ENCODE measurements at places on chromosomes 2 and 18. TPM values are rescaled to one million over a fixed set of nuclear protein-coding genes. Genes with fewer than 3 reads are reported as not detected.

The LCT gene
- not detected for total RNA-seq

The PREB gene
- total RNA-seq: 60.7 TPM

The RPL37A gene
- total RNA-seq: 1,988 TPM

The ZNF396 gene
- total RNA-seq: 0.65 TPM

The KLF7 gene
- total RNA-seq: 26.2 TPM

The MRO gene
- 4.2 TPM for total RNA-seq

- DNase-seq: no peak
Observed at GRCh38 chr2:97871096-97871780, 124.5 kb downstream of the TMEM131 start.

- no peak for DNase-seq
Observed at GRCh38 chr2:59025157-59025757, 784.1 kb upstream of the FANCL start.

DNA sequence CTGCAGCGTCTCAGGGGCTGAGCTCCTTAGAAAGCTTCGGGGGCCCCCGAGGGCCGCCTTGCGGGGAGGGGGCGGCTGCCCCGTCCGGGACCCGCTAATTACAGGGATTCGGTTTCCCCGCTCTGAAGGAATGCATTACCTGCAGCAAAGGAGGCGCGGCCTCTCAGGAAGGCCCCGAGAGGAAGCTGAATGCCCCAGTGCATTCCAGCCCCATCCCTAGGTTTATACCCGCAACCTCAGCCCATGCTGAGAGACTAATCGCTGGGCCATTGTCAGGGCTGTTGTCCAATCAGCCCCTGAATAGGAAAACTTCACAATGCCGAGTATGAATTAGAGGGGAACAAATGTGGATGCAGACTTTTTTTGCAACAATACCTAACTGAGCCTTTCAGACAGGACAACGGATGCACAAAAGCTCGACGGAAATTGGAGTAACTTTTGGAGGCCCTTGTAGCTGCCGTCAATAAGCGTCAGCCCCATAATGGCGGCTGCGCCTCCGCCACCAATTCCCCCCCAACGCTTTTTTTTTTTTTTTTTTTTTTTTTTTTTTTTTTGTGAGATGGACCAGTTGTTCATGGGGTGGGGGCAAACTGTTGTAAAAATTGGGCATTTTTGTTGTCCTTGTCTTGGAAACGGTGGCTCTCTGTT, 138.6 kb upstream of the SIX3 start:
- DNase-seq: no peak

- no peak for DNase-seq
Observed at GRCh38 chr2:60867007-60867406, 14.4 kb upstream of the REL start.

GRCh38 chr2:19409046-19409445, 50.6 kb upstream of the OSR1 start:
- DNase-seq: no peak

DNA sequence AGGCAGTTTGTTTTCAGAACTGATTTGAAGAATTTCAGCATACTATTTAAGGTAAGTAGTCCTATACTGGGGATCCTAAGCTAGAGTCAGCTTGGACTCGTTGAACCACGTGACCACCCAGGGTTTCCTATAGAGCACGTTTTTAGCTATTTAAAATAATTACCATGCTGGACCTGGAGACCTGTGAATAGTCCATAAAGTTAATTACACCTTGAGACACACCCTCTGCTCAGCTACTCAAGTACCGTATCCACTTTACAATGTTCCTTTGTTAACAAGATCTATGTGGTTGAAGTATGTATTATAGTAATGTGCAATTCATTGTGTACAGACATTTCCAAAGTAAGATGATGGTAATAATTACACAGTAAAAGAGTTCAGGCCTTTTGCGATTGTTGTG, 67.6 kb downstream of the CRIM1 start:
- DNase-seq: no peak

GRCh38 chr2:127811397-127812321, 688 bp upstream of the WDR33 start:
- peak; percentile 68 for DNase-seq

GRCh38 chr2:218398437-218399390, 954 bp upstream of the CTDSP1 start:
- peak; percentile 93 for DNase-seq

- no peak for DNase-seq
Observed at GRCh38 chr18:9835825-9836224, 49.9 kb upstream of the TXNDC2 start.

GRCh38 chr18:56639571-56639970, 1.2 kb upstream of the TXNL1 start:
- DNase-seq: no peak

DNA sequence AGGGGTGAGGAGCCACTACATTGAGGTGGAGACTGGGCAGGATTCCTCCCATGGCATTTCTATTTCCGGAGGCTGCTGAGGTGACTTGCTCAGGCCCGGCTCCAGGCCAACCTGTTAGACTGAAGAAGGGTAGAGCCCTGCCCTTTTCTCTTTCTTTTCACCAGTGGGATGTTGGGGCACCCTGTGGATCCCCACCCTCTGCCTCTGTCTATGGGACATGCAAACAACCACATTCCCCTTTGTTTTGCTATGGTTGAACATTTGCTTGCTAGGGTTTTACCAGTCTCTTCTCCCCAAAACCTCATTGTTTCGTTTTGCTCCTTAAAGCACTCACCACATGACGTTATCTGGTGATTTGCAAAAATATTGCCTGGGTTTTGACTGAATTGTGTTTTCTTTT, 183.3 kb downstream of the ARL4C start:
- DNase-seq: no peak

DNA sequence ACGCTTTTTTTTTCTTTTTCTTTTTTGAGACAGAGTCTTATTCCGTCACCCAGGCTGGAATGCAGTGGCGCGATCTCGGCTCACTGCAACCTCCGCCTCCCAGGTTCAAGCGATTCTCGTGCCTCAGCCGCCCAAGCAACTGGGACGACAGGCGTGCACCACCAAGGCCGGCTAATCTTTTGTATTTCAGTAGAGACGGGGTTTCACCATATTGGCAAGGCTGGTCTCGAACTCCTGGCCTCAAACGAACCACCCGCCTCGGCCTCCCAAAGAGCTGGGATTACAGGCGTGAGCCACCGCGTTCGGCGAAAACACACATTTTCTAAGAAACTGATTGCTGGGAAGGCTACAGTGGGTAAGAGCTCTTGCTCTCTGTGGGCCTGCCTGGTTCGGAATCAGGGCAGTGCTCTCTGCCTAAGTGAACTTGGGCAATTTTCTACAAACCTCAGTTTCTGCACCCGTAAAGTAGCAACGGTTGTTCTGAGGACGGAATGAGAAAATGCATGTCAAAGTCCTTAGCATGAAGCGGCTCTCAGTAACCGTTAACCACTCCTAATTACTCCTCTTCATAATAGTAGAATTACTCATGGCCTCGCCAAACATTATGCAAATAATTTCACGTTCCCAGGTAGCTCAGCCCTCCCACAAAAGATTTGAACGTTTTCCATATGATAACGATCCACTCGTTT, 1.0 kb upstream of the PMAIP1 start:
- no peak for DNase-seq

- DNase-seq: no peak
Observed at GRCh38 chr2:172095146-172095904, 7.4 kb downstream of the DLX2 start.

- no peak for DNase-seq
Observed at GRCh38 chr18:43875511-43875910, 598.2 kb upstream of the SYT4 start.

DNA sequence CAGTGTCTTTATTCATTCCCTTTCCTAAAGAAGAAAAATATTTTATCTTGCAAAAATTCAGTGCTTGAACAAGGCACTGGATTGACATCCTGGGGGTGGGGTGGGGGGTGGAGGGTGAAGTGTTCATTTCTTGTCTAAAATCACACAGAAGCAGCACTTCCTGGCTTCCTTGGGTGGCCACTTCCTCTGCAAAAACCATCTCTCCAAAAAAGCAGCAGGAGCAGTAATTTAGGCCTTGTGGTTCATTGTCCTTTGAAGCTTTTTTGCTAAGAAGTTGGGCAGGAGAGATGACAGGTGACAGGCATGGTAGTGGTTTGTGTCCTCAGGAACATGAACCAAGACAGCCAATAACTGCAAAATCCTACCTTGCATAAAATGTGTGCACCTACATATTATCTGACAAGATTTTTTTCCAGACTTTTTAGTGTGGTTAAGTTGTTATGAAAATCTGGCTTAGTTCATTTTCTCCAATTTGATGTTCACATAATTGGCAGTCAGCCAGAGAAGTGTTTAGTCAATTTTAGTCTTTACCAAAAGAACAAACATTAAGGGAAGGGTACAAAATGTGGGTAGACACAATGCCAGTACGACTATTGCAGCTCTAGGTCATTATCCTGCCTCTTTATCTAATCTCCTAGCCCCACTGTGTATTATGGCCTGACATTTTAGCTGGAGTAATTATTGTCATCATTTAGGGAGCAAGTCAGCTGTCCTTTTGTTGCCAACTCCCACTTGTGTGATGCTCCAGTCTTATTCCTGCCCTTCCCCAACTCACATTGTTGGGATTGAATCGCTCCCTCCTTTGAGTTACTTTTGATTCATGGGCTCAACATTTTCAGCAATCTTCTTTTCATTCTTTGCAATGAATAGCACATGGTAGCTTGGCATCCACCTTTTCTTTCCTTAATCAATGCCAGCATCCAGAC, 177.2 kb downstream of the MYO3B start:
- no peak for DNase-seq

- DNase-seq: no peak
Observed at GRCh38 chr18:72155327-72155726, 388.8 kb downstream of the CBLN2 start.

GRCh38 chr2:102522162-102522561, 49.1 kb downstream of the SLC9A4 start:
- DNase-seq: no peak

GRCh38 chr18:11828786-11829432, 22.3 kb upstream of the CHMP1B start:
- DNase-seq: no peak

- DNase-seq: no peak
Observed at GRCh38 chr2:217361483-217361880, 501.6 kb upstream of the TNP1 start.

- no peak for DNase-seq
Observed at GRCh38 chr2:109712746-109713145, 81.4 kb upstream of the RGPD5 start.

- peak; percentile 89 for DNase-seq
Observed at GRCh38 chr18:50967714-50968661, at the start of gene ELAC1. Gene ELAC1, plus strand, starts transcription at chr18:50968040. Its CDS starts 6,365 bp downstream, at chr18:50974405.

- peak; percentile 1 for DNase-seq
Observed at GRCh38 chr2:236600158-236600557, 30.5 kb downstream of the ACKR3 start.

DNA sequence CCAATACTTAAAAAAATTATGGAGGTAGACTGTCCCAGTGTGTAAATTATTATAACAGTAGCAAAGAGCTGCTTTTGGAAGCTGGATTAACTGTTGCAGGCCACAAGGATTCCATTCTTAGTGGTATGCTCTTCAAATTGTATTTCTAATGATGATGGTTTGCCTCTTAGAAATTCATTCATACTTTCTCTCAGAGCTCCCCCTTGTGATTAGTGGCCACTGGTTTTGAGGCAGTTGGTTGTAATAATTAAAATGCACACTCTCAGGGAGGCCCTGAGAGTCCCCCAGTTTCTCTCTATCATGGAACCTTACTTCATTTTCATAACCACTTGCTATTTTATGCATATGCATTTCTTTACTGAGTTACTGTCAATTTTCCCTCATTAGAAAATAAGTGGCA, 122.5 kb downstream of the PLA2R1 start:
- DNase-seq: no peak

DNA sequence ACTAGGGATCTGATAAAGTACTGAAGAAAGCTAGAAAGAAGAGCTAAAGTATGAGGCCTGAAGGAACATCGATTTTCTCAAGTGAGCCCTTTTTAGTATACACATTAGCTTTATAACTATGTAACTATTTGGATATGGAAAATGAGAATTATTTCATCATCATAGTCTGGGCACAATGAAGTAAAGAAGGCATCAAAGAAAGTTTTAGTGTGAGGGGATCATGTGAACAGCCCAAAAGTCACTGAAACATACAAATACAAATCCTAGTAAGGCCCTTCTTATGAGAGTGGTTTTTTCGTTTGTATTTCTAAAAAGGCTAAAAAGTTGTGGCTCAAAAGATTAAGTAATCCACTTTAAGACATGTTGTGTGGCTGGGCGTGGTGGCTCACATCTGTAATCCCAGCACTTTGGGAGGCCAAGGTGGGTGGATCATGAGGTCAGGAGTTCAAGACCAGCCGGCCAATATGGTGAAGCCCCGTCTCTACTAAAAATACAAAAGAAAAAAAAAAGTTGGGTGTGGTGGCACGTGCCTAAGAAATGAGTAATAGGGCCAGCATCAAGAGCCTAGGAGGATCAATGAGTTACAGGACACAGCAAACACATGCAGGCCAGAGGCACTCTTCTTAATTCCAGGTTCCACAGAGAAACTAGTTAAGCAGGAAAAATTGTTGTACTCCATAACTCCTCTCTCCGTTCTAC, 61.9 kb downstream of the PUM2 start:
- no peak for DNase-seq
